ENCODE measurements at places on chromosomes 7 and 10.

- DNase-seq, result no peak
These were observed 4.4 kb downstream of the DDIT4 start for GRCh38 chr10:72277996-72278667.

- no peak for DNase-seq
These were observed 23.2 kb downstream of the WIPI2 start for GRCh38 chr7:5213286-5213645.

DNA sequence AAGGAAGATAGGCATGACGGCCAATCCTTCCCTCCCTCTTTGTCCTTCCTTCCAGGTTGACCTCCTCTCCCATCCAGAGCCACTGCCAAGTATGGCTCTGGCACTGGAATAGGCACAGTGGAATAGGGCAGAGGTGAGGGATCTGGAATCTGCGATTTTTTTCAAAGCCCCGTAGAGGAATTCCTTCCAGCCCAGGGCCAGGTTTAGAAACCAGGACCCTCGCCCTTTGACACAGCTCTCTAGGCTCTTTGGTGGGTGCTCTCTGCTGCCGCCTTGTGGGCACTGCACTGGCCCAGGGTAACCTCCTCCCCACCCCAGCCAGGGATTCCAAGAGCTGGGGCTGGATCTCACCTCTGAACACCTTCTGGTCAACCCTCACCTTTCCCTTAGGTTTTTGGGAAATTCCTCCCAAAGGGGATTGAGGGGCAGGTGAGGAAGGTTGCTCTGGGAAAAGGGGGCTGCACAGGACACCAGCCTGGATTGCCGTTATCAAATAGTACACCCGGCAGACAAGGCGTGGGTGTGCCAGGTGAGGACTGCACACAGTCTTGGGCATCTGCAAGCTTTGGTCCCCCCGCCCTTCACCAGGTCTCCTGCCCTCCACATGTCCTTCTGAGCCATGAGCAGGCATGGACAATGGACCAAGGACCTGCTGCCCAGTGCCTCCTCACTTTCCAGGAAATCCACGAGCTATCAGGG is 22.8 kb downstream of the C10orf105 start:
- no peak for DNase-seq

- no peak for DNase-seq
These were observed 43.4 kb upstream of the PDLIM1 start for GRCh38 chr10:95333997-95334804.

DNA sequence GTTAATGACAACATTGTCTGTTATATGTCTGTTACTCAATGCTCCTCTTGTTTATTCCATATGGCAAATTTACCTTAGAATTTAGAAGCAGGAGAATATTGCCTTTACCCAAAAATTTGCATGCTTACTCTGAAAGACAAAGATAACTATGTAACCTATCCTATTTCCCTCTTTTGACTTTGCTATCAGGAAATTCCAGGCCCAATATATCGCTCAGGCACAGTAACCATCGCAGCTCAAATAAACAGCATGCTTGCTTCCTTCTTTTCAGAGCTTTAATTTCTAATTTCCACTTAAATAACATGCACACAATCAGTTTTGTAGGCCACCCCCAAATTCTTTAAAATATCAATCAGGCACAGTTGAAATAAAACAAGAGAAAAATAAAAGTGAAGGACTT is 57.8 kb downstream of the EBLN1 start:
- no peak for DNase-seq

- DNase-seq, result no peak
These were observed 44.7 kb downstream of the MGMT start for GRCh38 chr10:129511758-129512157.

DNA sequence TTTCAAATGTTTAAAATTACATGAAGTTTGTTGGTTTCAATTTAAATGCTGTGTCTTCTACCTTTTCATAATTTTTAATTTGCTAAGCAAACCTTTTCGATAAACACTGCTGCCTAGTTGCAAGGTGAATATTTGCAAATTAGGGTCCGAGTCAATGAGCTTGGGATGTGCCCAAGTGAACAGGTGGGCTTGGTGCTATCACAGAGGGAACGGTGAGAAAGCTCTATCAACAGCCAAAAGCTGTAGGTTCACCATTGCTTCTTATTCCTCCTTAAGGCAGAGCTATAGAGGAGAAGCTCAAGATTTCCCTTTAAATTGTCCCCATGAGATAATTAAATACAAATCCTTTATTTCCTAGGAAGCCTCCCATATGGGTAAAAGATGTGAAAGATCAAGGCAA is 245.3 kb upstream of the CELF2 start:
- DNase-seq, result no peak

DNA sequence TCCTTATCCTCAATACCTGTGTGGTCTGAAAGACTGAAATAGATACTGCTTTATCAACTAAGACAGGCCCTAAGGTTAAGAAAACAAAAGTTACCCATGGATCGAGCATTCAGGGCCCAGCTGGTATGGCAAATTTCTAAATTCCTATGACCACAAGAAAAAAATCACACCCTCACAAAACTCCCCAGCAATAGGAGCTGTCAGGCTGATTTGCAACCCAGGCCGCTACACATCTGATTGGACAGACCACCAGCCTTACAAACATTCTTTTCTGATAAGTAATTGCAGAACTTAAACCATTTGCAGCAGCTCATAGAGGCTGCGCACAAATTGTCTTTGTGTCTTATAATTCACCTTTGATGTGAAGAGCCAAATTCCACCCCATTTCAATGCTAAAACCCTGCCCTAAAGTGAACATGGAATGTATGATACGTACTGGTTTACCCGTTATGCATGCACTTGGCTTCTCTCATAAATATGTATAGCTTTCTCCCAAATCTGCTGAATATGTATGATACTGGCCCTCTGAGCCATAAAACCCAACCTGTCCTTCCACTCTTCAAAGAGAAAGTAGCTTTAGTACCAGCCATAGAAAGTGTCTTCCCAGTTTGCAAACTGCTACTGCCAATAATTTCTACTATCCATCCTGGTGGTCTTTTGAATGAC is 842.5 kb downstream of the GRID1 start:
- no peak for DNase-seq

- no peak for DNase-seq
These were observed 3.7 kb downstream of the FGF8 start for GRCh38 chr10:101772017-101772894.

DNA sequence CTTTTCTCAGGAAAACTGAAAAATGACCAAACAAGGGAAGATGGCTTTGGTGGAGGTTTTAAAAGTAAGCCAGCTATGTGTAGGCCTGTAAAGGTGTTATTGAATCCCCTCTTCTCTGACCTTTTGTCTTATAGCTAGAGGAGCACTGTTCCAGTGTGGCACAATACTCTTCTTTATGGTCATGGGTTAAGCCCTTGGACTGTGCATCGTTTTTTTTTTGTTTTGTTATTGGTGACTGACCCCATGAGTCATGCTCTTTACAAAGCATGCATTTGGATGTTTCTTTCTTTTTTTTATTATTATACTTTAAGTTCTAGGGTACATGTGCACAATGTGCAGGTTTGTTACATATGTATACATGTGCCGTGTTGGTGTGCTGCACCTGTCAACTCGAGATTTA is 19.6 kb upstream of the FAM25A start:
- DNase-seq, result no peak

GRCh38 chr7:102093599-102094315 is 192.9 kb upstream of the SH2B2 start:
- no peak for DNase-seq

GRCh38 chr10:100291356-100291755 is 4.9 kb upstream of the BLOC1S2 start:
- no peak for DNase-seq

All from NCI-H2107 (cell line).